ENCODE measurements at places on chromosomes 6 and 20. TPM values are rescaled to one million over a fixed set of nuclear protein-coding genes. Genes with fewer than 3 reads are reported as not detected.
A peak's percentile ranks its signal among the peaks of the same experiment; 100 is the strongest.

- DNase-seq, result no peak
- peaks cover 1% of the 10 kb centered on the region for H3K36me3 ChIP-seq
- H3K27me3 ChIP-seq, result peaks cover 8% of the 10 kb centered on the region
- H3K4me3 ChIP-seq, result no peak overlapping the region
- peaks cover 6% of the 10 kb centered on the region for H3K4me1 ChIP-seq
- no peak overlapping the region for H3K27ac ChIP-seq
Observed at GRCh38 chr20:34124469-34125249, 12.6 kb upstream of the EIF2S2 start.

GRCh38 chr20:53592992-53593465, 610 bp downstream of the ZNF217 start:
- H3K27ac ChIP-seq, result peak overlapping the region; percentile 99
- H3K27me3 ChIP-seq, result no peaks in the 10 kb centered on the region
- H3K36me3 ChIP-seq, result no peaks in the 10 kb centered on the region
- no peak for DNase-seq

GRCh38 chr20:30281584-30282197, 975.8 kb upstream of the DEFB115 start:
- H3K4me3 ChIP-seq, result no peak overlapping the region
- H3K27me3 ChIP-seq, result no peaks in the 10 kb centered on the region
- DNase-seq, result no peak
- no peak overlapping the region for H3K27ac ChIP-seq
- peaks cover 2% of the 10 kb centered on the region for H3K36me3 ChIP-seq
- H3K4me1 ChIP-seq, result no peaks in the 10 kb centered on the region

DNA sequence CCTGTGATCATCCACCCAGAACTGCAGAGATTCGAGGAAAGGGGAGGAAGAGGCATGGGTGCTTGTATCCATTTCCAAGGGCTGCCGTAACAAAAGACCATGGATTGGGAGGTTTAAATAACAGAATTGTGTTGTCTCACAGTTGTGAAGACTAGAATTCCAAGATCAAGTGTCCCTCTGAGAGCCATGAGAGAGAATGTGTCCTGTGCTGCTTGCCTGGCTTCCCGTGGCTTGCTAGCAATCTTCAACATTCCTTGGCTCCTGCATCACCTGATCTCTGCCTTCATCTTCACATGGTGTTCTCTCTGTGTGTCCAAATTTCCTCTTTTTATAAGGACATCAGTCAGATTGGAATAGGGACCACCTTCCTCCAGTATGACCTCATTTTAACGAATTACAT, 69.8 kb downstream of the CDC40 start:
- H3K4me1 ChIP-seq, result no peaks in the 10 kb centered on the region
- H3K27me3 ChIP-seq, result no peaks in the 10 kb centered on the region
- H3K36me3 ChIP-seq, result peaks cover 4% of the 10 kb centered on the region
- no peak for DNase-seq
- no peak overlapping the region for H3K27ac ChIP-seq
- no peak overlapping the region for H3K4me3 ChIP-seq

GRCh38 chr20:53321596-53321995, 272.0 kb downstream of the ZNF217 start:
- no peaks in the 10 kb centered on the region for H3K27me3 ChIP-seq
- peaks cover 8% of the 10 kb centered on the region for H3K4me1 ChIP-seq
- H3K4me3 ChIP-seq, result no peak overlapping the region
- no peak overlapping the region for H3K27ac ChIP-seq
- no peak for DNase-seq

- H3K4me3 ChIP-seq, result no peak overlapping the region
- H3K27me3 ChIP-seq, result no peaks in the 10 kb centered on the region
Observed at GRCh38 chr6:37218061-37218460, 39.5 kb upstream of the TBC1D22B start.

DNA sequence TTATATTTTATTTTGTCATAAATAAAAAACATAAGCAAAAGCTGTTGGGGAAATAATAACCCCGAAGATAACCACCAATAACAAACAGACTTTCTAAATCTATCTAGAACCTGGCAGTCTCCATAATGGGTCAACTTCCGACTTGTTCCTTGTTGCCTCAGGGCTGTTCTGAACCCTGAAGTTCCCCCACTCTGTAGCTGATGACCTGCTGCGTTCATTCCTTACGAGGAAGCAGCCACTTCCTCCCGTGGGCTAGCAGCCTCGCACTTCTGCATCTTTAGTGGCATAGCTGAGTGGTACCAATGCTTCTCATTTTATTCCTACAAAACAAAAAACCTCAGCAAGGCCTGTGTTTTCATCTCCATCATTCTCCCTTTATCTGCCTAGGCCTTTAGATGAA, 103.0 kb downstream of the PLEKHG1 start:
- H3K4me3 ChIP-seq, result no peak overlapping the region
- no peak for DNase-seq
- no peak overlapping the region for H3K27ac ChIP-seq

- peaks cover 36% of the 10 kb centered on the region for H3K27me3 ChIP-seq
- peak overlapping the region; percentile 71 for H3K4me3 ChIP-seq
- peak; percentile 36 for DNase-seq
- no peaks in the 10 kb centered on the region for H3K36me3 ChIP-seq
- H3K4me1 ChIP-seq, result no peaks in the 10 kb centered on the region
- no peak overlapping the region for H3K27ac ChIP-seq
Observed at GRCh38 chr6:41733707-41734665, 1.4 kb downstream of the TFEB start.

DNA sequence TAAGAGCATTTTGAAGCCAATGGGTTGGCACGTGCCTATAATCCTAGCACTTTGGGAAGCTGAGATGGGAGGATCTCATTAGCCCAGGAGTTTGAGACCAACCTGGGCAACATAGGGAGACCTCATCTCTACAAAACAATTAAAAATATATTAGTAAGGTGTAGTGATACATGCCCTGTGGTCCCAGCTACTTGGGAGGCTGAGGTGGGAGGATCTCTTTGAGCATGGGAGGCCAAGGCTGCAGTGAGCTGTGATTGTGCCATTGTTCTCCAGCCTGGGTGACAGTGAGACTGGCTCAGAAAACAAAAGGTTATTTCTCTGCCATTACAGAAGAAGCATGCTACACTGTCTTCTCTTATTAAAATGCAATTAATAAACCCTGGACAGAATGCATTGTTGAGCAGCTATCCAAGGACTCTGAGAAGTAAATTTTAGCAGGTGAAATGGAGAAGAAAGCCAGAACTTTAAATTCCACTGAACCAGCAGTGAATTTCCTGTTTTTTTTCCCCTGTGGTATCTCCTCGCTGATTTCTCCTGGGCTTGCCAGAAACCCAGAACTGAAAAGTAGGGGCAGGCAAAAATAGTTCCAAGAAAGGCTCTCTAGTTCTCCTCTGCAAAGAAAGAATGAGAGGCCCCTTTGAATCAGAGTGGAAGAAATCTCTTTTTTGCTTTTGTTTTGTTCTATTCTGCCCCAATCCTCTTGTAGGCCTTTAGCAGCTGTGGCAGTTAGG, 8.4 kb downstream of the AMD1 start:
- DNase-seq, result no peak
- peaks cover 11% of the 10 kb centered on the region for H3K36me3 ChIP-seq
- no peaks in the 10 kb centered on the region for H3K27me3 ChIP-seq
- H3K4me3 ChIP-seq, result no peak overlapping the region

GRCh38 chr6:168597471-168597875, 156.5 kb downstream of the SMOC2 start:
- peaks cover 3% of the 10 kb centered on the region for H3K4me1 ChIP-seq
- no peak overlapping the region for H3K27ac ChIP-seq
- DNase-seq, result no peak
- H3K36me3 ChIP-seq, result no peaks in the 10 kb centered on the region

DNA sequence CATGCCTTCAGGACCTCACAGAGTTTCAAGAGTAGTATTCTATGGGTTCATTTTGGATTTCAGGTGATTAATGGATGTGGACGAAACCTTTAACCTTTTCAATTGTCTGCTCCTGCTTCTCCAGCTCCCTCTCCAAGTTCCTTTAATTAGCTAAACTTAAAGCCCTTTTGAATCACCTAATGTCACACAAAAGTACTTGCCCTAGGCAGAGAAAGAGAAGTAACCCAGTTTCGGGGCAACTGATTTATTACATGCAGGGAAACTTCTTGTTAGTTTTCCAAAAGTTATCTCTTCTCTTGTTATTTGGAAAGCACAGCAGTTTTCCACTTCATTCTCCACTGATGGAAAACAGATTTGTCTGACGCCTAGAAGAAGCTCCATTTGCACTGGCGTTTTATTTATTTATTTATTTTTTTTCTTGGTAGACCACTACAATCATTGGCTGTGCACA, 407.7 kb upstream of the JARID2 start:
- peaks cover 17% of the 10 kb centered on the region for H3K4me1 ChIP-seq
- peaks cover 3% of the 10 kb centered on the region for H3K27me3 ChIP-seq
- no peaks in the 10 kb centered on the region for H3K36me3 ChIP-seq
- H3K27ac ChIP-seq, result no peak overlapping the region
- DNase-seq, result no peak

- no peaks in the 10 kb centered on the region for H3K27me3 ChIP-seq
- H3K4me3 ChIP-seq, result no peak overlapping the region
- no peak for DNase-seq
Observed at GRCh38 chr20:21145424-21145823, 19.5 kb downstream of the KIZ start.

DNA sequence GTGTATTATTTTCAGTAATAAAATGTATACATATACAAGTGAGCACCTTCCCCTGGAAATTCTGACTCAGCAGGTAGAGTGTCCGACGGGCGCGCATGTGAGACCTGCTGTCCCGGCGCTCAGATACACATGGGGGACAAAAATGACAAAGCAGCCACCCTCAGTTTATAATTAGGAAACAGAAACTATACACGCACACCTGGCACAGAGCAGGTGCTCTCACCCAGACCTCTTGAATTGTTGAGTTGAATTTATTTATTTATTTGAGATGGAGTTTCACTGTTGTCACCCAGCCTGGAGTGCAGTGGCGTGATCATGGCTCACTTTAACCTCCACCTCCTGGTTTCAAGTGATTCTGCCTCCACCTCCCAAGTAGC, 180.4 kb downstream of the ZDHHC14 start:
- peaks cover 3% of the 10 kb centered on the region for H3K27me3 ChIP-seq
- DNase-seq, result no peak
- H3K27ac ChIP-seq, result no peak overlapping the region
- no peak overlapping the region for H3K4me3 ChIP-seq
- H3K36me3 ChIP-seq, result no peaks in the 10 kb centered on the region

- no peak overlapping the region for H3K27ac ChIP-seq
- DNase-seq, result no peak
- H3K4me1 ChIP-seq, result peaks cover 21% of the 10 kb centered on the region
- no peak overlapping the region for H3K4me3 ChIP-seq
- no peaks in the 10 kb centered on the region for H3K36me3 ChIP-seq
- H3K27me3 ChIP-seq, result no peaks in the 10 kb centered on the region
Observed at GRCh38 chr6:18391023-18391422, 3.9 kb downstream of the RNF144B start.

DNA sequence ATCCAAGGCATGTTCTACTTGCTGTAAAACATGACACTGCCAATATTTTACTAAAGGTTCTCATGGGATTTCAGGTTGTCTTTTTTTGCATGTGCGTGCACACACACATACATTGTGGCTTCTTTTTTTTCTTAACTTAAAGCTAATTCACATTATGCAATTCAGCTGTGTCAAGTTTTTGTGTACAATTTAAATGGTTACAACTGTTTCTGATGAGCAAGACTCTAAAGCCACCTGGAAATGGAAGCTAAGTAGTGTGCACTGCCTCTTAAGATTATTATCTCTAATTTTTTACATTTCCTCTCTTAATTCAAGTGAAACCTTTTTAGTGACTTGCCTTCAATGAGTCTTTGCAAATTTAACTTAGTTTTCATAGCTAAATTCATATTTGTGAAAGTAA, 75.3 kb downstream of the TULP4 start:
- peaks cover 25% of the 10 kb centered on the region for H3K36me3 ChIP-seq
- H3K27me3 ChIP-seq, result no peaks in the 10 kb centered on the region
- no peaks in the 10 kb centered on the region for H3K4me1 ChIP-seq
- H3K27ac ChIP-seq, result no peak overlapping the region
- no peak for DNase-seq

DNA sequence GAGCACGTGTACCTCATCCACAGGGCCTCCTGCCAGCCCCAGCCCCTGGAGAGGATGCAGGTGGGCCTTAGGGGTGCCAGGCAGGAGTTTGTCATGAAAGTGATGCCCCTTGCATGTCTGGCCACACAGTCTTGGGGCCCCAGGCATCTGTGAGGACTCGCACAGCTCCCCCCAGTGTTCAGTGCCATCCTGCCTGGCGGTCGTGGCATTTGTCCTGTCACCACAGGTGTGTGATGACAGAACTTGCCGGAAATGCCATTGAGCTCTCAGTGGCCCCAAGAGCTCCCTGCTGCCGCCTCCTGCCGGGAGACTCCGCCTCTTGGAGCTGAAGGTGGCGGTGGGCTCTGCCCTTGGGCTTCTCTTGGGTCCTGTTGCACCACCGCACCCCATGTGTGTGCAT, 30.6 kb upstream of the ADRM1 start:
- H3K36me3 ChIP-seq, result peaks cover 14% of the 10 kb centered on the region
- H3K27me3 ChIP-seq, result no peaks in the 10 kb centered on the region
- no peak for DNase-seq
- H3K4me3 ChIP-seq, result no peak overlapping the region
- H3K27ac ChIP-seq, result no peak overlapping the region

DNA sequence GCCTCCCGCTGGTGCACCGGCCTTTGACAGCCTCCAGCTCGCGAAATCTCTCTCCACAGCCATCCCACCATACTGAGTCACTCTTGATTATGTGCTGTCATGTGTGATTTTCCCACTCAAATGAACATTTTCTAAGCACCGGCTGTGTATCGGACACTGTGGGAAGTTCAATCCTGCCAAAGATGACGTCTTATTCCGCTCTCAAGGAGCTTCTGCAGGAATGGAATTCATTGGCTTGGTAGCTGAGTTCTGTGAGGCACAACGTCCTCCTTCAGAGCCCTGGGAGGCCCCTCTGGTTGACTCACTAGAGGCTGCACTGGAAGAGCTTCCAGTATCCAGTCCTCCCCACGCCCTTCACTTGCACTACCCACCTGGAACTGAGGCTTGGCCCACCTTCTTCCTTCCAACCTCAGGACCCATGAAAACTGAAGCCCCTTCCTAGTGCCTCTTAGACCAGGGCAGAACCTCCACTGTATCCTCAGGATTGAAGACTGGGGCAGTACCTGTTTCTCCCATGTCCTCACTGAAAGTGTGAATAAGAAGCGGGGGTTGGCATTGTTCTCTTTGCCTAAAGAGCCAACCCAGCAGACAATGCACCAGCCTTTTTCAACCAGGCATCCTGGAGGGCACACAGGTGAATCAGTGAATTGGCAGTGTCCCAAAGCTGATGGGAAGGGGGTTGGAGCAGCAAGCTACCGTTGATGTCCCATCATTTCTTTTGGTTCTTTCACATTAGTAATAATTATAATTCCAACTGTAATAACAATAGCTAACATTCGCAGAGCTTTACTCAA, 1.7 kb downstream of the UNC5CL start:
- no peak overlapping the region for H3K4me3 ChIP-seq
- peaks cover 31% of the 10 kb centered on the region for H3K4me1 ChIP-seq
- DNase-seq, result no peak

Gene TTK
- 22.1 TPM for total RNA-seq

Gene RALGAPB
- total RNA-seq, result 42.3 TPM

Gene GRIK2
- total RNA-seq, result 6.3 TPM

Gene NKAIN4
- 0.60 TPM for total RNA-seq

Gene RHAG
- not detected for total RNA-seq

Gene GLP1R
- total RNA-seq, result 4.0 TPM

Gene SCRT2
- not detected for total RNA-seq

Gene AARS2
- total RNA-seq, result 28.8 TPM

Gene PPP1R14C
- total RNA-seq, result 1.2 TPM

Data from progenitor cell of endocrine pancreas (in vitro differentiated cells).